CD4-positive, alpha-beta T cell treated with Interleukin-4 for 1 hour (primary cell): ENCODE measurements at places on chromosomes 6 and 20.

DNA sequence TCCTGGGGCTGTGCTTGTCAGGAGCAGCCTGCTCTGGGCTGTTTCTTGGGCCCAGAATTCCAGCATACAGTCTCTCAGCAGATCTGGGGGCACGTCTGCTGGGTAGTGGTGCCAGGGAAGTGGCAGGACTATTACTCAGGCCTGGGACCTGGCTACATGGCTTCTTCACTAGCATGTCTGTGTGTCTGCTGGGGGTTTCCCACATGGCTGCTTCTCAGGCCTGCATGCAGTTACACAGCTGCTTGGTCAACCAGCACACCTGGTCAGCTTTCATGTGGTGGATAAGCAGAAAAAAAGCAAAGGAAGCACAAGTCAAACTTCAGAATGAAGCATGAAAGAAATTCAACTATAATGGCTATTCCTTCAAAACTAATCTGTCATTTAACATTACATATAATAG is 316.2 kb upstream of the NOX3 start:
- no peak for DNase-seq

DNA sequence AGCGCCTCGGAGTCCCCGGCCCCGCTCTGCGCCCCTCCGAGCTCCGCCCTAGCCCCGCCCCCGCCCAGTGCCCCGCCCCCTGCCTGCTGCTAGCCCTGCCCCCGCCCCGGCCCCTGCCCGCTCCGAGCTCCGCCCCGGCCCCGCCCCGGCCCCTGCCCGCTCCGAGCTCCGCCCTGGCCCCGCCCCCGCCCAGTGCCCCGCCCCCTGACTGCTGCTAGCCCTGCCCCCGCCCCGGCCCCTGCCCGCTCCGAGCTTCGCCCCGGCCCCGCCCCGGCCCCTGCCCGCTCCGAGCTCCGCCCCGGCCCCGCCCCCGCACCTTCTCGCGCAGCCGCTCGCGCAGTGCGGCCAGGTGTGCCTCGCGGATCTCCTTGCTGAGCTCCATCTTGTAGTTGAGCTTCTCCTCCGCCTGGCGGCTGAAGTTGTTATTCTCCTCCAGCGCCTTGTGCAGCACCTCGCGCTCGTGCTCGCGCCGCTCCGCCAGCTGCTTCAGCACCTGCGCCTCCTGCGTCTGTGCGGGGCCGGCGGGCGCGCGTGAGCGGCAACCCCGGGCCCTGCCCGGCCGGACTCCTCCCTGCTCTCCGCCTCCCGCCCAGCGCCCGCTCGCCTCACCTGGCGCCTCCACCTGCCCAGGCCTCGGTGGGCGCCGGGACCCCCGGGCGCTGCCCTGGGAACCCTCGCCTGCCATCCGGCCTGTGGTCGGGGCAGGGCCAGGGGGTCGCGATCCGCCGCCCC is 11.3 kb downstream of the STMN3 start:
- peak; percentile 97 for DNase-seq

GRCh38 chr6:41098366-41098765 is 25.6 kb downstream of the NFYA start:
- no peak for DNase-seq

DNA sequence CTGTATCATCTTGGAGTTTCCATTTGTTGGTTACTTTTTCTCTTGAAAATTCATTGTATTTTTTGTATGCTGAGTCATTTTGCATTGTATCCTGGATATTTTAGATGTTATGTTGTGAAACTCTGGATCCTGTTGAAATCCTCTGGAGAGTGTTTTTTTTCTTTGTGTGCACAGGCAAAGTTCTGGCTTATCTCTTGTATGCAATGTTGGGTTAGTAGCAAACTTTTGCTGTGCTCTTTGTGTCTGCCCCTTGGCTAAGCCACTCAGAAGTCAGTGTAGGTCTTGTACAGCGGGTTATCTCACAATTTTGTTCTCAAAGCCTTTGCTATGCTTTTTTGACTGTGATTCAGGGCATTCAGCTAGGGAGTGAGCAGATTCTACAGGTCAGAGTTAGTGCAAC is 29.1 kb upstream of the LMBRD1 start:
- DNase-seq = no peak

DNA sequence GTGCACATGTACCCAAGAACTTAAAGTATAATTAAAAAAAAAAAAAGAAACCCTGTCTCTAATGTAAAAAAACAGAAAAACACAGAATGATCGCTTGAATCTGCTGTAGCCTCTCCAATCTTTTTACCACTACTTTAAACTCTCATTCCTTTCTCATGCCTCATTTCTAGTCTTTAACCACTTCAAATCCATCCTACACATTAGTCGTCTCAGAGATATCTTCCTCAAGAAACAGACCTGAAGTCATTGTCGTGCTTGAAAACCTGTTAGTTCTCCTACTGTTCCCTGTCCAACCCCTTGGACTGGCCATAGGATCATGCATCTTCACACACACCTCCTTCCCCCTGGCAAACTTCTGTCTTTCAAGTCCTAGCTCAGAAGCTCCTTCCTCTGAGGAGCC is 112.1 kb upstream of the BCLAF1 start:
- no peak for DNase-seq

DNA sequence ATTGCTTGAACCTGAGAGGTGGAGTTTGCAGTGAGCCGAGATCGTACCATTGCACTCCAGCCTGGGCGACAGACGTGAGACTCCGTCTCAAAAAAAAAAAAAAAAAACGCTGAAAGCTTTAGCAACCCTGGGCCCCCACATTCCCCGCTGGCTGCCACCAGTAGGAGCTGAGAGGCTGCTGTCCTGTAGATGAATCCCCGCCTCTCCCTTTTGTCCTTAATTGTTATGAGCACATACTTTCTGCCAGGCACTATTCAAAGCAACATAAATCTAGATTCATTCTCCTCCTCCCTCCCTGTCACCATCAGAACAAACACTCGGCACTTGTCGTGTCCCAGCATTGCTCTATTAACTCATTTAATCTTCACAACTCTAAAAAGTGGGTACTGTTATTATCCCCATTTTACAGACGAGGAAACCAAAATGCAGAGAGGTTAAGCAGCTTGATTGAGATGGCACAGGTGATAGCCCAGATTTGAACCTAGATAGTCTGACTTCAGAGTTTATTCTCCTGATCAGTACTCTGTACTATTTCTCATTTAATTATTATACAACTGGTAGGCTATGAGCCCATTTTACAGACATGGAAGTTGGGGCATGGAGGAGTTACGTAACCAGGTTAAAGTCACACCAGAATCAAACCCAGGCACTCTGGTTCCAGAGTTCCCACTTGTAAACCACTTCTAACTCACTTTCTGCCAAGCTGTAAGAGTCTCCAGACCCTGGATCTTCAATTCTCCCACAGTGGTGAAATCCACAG is 97.4 kb downstream of the EYA2 start:
- no peak for DNase-seq

DNA sequence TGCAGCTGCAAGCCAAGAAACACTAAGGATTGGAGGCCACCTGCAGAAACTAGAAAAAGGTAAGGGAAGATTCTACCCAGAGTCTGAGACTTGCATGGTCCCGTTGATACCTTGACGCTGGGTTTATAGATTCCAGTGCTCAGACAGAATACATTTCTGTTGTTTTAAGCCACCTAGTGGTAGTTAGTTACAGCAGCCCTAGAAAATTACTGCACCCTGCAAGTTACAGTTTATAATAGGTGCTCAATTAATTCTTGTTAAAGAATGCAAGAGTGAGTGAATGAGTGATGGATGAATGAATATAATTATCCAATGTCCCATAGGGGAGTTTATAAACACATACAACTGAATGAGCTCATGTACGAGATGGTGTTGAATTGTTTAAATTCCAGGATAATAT is 453.1 kb upstream of the SLC35B3 start:
- DNase-seq = no peak

GRCh38 chr20:39660226-39660625 is 698.1 kb downstream of the DHX35 start:
- no peak for DNase-seq

DNA sequence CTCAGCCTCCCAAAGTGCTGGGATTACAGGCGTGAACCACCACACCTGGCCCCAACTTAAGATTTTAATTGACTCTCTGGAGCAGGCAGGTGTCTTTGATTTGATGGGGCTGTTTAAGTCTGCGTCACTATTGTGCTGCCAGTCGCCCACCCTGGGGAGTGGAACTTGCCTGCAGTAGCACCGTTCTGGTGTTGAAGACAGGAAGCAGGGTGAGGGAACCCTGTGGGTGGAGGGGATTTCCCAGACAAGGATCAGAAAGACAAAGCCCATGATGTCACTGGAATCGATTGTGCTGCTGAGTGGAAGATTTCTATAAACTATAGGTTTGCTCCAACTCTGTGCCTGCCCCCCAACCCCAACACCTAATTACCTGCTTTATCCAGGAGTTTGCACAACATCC is 11.0 kb downstream of the ALDH8A1 start:
- DNase-seq = peak; percentile 51

GRCh38 chr20:17612287-17612991 is 42.6 kb downstream of the DSTN start:
- peak; percentile 74 for DNase-seq

DNA sequence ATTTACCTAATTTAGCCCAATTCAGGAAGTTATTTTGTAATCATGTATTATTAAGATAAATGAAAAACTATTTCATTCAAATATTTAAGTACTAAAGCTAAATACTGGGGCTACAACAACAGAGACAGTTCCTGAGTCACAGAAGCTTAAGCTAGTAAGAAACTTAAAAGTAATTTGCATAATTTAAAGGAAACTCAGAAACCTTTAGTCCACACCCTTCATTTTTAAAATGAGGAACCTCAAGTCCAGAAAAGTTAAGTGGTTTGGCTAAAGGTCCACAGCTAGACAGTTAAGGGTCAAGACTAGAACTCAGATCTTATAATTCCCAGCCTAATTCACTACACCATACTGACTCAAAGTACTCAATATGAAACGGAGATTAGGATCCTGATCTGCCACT is 7.2 kb downstream of the LMBRD1 start:
- no peak for DNase-seq

- no peak for DNase-seq
Observed at GRCh38 chr6:33172688-33173534, 19.4 kb downstream of the COL11A2 start.

GRCh38 chr20:24291014-24291413 is 178.4 kb upstream of the SYNDIG1 start:
- DNase-seq = no peak

DNA sequence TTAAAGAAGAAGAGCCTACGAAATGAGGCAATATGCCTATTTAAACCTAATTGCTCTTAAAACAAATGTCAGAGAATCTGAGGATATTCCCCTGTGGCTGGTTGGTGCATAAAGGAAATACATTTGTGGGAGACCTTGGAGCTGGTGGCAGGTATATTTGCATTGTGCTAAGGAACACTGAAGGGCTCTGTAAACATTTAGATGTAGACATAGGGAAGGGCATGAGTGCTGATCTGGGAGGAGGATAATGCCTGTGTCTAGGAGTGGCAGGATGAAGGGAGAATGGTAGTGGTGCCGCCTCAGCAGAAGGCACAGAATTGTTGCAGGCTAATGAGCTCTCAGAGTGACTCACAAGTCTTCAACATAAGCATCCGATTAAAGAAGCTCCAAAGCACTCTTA is 85.8 kb downstream of the CD164 start:
- DNase-seq = no peak

DNA sequence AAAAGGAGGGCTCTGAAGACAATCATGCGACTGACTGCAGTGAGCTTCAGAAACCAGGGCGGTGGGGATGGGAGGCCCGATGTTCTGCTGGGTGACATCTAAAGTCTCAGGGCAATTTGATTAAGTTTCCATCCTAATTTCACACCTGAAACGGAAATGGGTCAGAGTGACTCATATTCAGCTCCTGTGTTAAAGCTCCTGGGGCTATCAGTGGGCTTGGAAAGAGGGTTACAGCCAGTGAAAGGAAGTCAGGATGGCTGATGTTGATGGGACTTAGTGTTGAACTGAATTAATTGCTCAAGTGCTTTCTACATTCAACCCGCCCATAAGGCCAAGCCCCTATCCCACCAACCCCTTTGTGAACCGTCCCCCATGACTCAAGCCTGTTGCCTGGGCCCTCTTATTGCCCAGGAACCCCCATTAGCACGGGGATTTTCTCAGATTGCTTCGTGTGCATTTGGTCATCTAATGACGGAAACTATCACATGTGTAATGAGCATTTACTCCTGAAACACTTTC is 47.1 kb upstream of the TBC1D7 start:
- peak; percentile 32 for DNase-seq

DNA sequence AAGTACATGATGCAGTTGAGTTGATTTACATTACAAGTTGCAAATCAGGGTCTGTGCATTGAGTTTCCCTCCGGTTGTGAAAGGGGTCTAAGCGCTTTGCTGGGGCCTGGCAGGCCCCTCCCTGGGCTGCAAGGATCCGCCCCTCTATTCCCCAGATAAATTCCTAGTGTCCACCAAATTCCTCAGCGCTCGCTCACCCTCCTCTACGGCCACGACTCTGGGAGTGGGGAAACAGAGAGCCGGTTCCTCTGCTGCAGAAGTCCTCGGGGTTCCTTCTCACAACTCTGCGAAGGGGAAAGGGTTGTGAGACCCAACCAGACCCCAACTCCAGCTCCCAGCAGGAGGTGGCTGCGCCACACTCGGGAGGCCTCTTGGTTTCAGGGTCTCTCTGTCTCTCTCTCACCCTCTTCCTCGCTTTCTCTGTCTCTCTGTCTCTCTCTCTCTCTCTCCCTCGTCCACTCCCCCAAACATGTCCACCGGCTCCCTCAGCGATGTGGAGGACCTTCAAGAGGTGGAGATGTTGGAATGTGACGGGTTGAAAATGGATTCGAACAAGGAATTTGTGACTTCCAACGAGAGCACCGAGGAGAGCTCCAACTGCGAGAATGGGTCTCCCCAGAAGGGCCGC is at the start of gene TCF21:
TCF21 (plus strand) TSS at position 185 of the 628 bp plus-strand sequence; CDS start at position 470, 285 bp downstream.
- no peak for DNase-seq

DNA sequence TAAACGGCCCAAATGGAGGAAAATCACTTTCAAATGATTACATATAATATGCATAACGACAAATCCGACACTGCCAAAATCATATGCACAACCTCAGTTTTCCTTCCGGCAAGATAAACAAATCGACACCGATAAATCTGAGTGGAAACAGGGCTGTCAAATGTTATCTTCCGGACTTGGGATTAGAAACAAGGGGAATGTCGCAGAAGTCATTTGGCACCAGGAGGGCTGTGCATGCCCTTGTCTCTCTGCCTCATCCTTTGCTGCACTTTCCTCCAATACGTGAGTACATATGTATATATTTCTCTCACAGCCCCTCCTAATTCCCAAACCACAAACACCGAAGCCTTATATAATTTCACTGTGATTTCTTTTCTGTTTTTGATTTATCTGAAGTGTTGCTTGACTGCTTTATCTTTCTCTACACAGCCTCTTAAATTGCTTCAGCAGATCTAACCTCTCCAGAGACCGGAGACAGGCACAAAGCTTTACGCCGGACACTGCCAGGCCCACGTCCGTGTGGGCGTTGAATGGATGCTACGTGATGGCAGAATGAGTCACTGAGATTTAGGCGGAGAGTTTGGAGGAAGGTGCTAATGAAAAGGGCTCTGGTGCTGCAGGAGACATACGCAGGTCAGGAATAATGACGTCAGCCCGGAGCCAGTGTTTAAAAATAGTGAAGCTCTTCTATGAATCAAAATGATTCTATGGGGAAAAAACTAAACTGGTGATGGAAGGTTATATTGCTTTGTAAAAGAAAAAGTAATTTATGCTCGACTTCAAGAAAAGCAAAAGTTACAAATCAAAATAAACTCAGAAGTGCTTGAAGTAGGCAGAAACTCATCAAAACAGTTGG is 21.0 kb upstream of the PRELID3B start:
- DNase-seq = no peak
